ENCODE measurements at places on chromosomes 5 and 9.

- no peak for DNase-seq
Observed at GRCh38 chr5:126415789-126416188, 7.4 kb upstream of the GRAMD2B start.

DNA sequence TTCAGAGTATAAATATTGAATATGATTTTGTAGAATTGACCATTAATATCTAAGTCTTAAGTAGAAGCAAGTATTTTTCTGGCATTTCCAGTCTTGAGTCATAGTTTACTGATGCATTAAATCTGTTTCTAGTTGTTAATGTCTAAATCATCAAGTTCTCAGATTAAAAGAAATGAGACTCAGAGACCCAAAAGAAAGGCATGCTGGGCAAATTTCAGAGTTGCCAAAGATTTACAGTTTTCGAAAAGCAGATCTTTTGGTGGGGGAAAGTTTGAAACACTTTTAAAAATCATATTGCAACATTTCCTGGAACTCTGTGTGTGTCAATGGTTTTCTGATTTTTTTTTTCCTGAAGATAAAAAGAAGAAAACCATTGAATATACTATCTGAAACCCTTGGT lies 60.9 kb downstream of the ANKRD55 start:
- DNase-seq: no peak

DNA sequence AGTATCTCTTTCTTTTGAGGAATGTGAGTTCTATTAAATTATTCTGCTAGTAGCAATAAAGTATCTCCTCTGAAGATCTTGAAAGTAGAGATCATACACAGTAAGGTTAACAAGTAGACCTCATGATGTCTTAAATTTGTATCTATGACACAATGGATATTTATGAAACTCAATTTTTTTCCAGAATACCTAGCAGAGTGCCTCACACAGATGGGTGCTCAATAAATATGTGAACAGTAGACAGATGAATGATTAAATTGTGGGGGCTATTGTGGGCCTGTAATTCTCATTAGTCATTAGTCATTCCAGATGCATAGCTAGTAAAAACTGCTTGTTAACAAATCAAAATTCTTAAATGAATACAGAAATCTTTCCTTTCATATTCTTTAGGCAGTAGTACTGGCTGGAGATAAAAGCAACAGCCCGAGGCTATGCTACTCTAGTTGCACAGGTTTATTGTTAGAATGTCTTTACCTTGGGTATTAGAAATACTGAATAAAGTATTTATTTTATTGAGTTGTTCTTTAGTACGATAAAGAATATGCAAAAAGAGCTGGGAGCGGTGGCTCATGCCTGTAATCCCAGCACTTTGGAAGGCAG lies 22.0 kb downstream of the CHD1 start:
- DNase-seq: no peak

DNA sequence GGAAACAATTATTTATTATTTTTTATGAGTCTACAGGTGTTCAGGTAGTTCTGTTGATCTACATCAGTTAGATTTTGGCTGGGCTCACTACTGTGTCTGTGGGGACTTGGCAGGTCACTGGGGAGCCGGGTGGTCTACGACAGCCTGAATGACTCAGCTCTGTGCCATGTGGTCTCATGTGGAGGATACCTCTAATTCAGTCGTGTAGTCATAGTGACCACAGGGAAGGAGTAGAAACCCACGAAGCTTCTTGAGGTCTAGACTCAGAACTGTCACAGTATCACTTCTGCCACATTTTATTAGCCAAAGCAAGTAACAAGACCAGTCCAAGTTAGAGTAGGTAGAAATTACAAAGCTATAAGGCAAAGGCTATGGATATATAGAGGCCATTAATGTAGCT lies 64.7 kb upstream of the GRAMD2B start:
- no peak for DNase-seq

GRCh38 chr5:169511708-169512107 lies 71.9 kb upstream of the SPDL1 start:
- DNase-seq: no peak

- DNase-seq: no peak
Observed at GRCh38 chr9:111902391-111903139, 6.0 kb downstream of the UGCG start.

DNA sequence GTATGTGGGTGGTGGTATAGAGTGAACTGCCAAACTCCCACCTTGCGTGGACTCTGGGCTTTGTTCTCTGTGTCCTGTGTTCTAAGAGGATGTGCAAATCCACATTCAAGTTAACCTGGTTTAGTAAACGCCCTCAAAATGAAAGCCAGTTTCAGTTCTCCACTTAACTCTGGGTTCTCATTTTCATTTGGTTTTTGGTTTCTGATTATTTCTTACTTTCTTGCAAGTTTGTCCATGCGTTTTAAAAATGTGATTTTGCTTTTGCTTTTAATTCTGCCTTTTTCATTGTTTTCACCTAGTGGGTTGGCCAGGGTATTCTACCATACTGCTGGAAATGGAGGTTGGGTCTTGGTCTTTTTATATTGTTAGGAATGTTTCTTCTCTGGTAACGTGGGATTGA lies 38.2 kb downstream of the GALNT10 start:
- DNase-seq: no peak

DNA sequence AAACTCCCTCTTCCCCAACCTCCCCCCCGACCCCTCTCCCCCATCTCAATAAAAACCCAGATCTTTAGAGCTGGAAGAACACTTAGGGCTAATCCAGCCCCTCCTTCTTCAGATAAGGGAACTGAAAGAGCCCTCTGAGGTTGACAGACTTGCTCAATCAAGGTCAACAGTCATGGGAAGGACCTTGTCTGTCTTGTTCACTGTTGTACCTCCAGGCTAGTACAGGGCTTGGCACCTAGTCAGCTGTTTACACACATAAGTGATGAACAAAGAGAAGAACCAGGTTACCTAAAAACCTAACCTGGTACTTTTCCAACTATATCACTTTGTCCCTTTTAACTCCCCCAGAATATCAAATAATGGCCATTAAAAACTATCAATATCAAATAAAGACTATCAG lies 2.4 kb downstream of the TTC39B start:
- DNase-seq: no peak

DNA sequence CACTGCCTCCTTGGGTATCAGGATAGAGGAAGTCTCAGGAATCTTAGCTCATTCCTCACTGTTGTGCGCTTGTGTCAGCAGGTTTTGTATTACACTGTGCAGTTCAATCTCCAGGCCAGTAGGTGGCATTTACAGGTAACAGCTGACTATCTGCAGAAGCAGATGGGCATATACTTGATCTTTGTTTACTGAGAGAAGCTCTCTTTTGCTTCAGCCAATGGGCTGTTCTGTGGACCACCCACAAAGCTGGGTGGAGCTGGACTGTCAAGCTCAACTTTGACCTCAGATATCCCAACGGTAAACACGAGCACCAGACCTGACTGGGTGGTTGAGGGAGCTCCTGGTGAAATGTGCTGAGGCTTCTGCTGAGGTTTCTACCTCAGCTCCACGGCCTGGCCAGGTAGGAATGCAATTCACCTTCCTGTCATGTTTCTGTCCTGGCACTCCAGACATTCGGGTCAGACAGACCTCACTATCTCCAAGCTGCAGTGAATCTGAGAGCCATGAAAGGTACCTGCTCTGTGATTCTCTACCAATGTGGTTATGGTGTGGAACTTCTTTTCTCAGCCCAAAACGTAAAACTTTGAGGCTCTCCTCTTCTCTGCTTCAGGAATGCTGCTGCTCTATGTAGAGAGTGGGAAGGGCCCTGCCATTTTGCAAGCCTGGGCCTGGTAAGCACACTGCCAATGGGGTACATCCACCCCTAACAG lies 167.9 kb upstream of the ACTBL2 start:
- peak; percentile 29 for DNase-seq

GRCh38 chr5:148972974-148973374 lies 89.9 kb downstream of the SH3TC2 start:
- DNase-seq: no peak

DNA sequence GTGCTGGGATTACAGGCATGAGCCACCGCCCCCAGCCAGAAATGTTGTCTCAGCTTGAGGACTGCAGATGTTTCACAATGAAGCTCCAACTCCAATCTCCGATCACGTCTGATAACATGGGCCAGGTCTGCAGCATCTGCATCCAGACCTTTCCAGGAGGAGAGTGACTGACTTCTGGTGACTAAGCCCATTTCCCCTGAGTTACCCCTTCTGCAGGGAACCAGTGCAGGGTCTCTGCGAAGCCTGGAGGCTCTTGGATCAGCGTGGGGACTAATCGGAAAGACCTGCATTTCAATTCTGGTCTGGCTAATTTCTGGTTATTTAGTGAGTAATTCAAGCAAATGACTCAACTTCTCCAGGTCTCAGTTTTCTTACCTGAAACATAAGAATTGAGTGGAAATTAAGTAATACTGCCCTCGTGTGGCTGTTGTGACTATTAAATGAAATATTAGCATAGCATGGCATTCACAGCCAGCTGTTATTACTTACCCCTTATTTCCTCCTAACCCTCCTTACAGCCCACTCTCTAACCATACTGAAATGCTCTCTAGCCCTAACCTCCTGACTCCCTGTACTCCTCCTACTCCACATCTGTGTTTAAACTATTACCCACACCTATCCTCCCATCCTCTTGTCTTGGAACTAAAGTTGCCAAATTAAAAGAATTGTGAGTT lies 2.2 kb upstream of the GNPDA1 start:
- peak; percentile 78 for DNase-seq

- peak; percentile 92 for DNase-seq
Observed at GRCh38 chr9:137067860-137068538, 2.4 kb downstream of the SAPCD2 start.

GRCh38 chr5:65952259-65952658 lies 25.9 kb downstream of the ERBIN start:
- DNase-seq: no peak

- no peak for DNase-seq
Observed at GRCh38 chr9:100567856-100568255, 10.0 kb upstream of the CAVIN4 start.

DNA sequence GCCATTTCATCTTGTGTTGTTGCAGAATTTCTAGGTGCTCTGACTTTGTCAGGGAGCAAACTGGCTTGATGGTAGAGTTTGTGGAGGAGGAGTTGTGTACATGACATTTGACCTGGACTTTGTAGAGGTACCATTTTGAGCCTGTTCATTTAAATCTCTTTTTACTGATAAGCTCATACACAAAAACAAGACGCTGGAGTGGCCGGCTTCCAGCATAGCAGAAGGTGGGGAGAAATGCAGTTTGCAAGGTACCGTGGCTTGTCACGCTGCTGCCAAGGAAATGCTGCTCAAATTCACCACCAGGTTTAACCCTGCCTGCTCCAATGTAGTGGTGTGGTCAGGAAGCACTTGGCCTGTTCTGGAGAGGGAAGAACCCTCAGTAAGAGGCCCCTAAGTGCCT lies 18.9 kb upstream of the IQGAP2 start:
- DNase-seq: no peak

GRCh38 chr9:98978231-98978681 lies 34.5 kb downstream of the COL15A1 start:
- no peak for DNase-seq

DNA sequence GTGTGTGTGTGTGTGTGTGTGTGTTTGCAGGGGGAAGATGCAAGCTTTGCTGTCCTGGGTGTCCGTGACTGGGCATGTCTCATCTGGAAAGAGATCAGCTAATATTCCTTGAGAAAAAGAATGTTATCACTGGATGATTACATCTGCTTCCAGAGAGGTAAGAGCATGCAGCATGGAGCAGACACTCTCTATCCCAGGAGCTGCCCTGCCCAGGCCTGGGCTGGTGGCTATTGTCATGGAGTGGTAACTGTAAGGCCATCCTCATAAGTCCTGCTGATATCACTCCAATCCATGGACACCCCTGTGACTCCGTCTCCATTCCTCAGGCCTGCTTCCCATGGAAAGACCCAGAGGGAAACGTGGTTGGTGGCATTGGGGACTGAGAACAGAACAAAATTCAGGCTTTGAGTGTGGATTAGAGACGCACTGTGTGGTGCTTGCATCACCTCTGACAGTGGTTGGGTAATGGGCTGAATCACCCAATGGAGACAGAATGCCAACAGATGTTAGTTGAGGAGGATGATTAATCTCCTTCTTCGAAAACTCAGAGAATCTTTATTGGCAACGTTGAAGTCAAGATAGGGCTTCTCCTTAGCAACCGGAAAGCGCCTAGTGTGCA lies 52.0 kb upstream of the KCNIP1 start:
- no peak for DNase-seq

DNA sequence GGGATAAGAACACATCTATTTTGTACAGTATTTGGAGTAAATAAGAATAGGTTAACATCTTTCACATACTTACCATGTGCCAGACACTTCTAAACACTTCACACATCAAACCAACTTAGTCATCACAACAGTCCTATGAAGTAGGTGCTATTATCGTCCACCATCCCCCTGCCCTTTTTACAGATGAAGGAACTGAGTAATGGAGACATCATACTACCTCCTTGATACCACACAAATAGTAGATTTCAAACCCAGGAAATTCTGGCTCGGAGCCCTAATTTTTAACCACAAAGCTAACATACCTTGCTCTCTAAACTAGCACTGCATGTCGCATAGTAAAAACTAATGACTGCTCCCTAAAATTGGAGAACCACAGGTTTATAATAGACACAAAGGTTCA lies 4.2 kb upstream of the ZNF366 start:
- no peak for DNase-seq

GRCh38 chr5:171405615-171406014 lies 13.8 kb upstream of the FGF18 start:
- peak; percentile 22 for DNase-seq

DNA sequence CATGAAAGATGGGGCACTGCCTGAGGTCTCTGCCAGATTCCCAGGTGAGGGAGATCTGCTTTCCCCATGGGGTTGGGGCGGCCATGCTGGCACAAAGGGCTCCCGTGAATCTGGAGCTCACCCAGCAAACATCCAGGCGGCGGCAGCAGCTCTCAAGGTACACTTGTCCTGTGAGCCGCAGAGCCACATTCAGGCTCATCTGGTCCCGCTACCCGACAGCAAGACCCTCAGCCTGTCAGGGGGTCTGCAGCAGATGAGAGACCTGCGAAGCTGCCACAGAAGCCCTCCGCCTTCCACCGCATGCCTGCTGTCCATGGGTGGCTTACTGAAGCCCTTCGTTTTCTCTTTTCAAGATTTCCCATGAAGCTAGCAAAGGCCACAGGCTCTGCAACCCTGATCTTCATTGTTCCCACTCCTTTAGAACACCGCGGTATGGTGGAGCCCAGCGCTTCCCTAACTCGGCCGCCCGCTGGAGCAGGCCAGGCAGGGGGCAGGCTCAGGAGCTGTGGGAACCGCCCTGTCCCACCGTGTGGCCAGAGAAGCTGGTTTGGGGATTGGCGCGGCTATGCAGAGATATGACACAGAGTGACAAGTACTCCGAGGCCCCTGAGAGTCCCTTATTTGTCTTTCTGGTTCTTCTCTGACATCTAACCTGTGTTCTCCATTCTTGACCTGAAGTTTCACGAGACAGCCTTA lies 8.8 kb downstream of the LRRC14B start:
- no peak for DNase-seq

- no peak for DNase-seq
Observed at GRCh38 chr9:107274953-107275422, 8.1 kb upstream of the RAD23B start.

DNA sequence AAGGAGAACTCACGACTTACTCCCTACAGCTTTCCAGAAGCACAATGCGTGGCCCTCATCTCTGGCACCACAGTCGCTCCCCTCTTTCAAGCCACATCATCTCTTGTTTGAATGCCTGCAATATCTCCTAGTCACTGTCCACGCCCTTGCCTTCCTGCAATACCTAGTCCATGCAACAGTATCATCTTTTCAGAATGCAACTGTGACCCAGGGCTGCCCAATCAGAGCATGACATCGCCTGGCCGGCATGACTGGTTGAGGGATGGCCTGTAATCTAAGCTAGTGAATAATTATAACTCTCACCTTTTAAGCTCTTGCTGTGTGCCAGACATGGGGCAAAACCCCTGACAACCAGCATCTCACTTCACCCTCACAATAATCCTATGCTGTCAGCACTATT lies 52.5 kb upstream of the CPEB4 start:
- no peak for DNase-seq

GRCh38 chr5:88384886-88385285 lies 116.2 kb upstream of the TMEM161B start:
- no peak for DNase-seq
